Lower lobe of right lung (tissue), 2 donors: ENCODE measurements at places on chromosomes 4 and X. TPM values are rescaled to one million over a fixed set of nuclear protein-coding genes. Genes with fewer than 3 reads are reported as not detected.

TMPRSS11F gene
- total RNA-seq: not detected

FBXL5 gene
- 113 TPM for total RNA-seq

DNA sequence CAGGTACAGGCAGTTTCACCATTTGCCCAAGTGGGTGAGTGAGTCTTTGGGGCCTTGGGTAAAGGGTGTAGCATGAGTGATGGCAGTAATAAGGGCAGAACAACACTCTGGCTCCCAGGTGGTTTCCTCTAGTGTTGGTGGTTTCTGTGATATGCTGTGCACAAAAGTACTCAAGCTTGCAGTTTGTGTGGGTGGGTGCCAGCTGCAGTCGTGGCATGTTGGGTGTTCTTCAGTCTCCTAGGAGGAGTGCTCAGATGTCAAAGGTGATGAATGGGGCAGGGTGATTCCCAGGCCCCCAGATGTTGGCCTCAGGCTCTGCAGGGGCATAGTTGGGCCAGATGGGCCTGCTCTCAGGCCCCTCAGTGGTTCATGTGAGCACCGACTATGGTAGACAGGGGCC is 166.1 kb upstream of the KLF8 start:
- no peaks in the 10 kb centered on the region for H3K4me1 ChIP-seq
- no peak overlapping the region for H3K27ac ChIP-seq
- no peaks in the 10 kb centered on the region for H3K36me3 ChIP-seq

DNA sequence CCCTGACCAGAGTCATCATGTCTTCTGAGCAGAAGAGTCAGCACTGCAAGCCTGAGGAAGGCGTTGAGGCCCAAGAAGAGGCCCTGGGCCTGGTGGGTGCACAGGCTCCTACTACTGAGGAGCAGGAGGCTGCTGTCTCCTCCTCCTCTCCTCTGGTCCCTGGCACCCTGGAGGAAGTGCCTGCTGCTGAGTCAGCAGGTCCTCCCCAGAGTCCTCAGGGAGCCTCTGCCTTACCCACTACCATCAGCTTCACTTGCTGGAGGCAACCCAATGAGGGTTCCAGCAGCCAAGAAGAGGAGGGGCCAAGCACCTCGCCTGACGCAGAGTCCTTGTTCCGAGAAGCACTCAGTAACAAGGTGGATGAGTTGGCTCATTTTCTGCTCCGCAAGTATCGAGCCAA is 11.0 kb downstream of the MAGEA4 start:
- no peak overlapping the region for H3K4me3 ChIP-seq
- no peaks in the 10 kb centered on the region for H3K36me3 ChIP-seq
- H3K27me3 ChIP-seq: no peaks in the 10 kb centered on the region
- DNase-seq: no peak

GPR82 gene
- total RNA-seq: 0.65 TPM

BEX1 gene
- total RNA-seq: 1.2 TPM

DNA sequence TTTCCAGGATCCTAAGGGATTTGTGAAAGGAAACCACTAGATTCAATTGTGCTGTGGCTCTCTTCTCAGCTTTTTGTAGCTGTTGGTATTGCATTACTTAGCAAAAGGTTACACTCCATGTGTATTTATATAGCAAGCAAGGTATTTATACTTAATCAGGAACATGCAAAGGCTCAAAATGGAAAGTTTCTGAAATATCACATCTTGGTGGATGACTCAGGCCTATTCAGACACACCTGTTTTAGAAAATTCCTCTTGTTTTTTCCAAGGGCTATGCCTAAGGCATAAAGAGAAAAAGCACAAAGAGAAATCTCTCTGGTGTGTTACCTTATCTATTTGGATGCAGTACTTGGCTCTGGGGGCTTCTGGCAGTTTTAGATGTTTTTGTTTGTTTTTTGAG is 144.4 kb upstream of the GALNT7 start:
- no peak overlapping the region for H3K27ac ChIP-seq
- no peaks in the 10 kb centered on the region for H3K27me3 ChIP-seq
- H3K36me3 ChIP-seq: no peaks in the 10 kb centered on the region

DNA sequence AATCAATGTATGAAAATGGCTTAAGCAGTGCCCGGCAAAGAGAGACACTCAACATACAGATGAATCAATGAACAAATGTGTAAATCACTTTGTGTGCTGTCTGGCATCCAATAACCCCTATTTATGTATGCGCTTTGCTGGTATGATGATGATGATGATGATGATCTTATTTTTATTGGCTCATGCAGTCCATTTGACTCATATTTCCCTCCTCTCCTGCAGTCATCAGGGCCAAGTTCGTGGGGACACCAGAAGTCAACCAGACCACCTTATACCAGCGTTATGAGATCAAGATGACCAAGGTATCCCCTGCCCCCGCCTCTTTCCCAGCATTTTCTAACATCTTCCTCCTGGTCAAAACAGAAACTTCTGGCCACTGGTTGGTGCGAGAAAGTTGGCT is 2.5 kb downstream of the TIMP1 start:
- peaks cover 8% of the 10 kb centered on the region for H3K4me1 ChIP-seq
- DNase-seq: no peak
- no peaks in the 10 kb centered on the region for H3K36me3 ChIP-seq
- no peaks in the 10 kb centered on the region for H3K27me3 ChIP-seq

TSC22D3 gene
- total RNA-seq: 350 TPM

DNA sequence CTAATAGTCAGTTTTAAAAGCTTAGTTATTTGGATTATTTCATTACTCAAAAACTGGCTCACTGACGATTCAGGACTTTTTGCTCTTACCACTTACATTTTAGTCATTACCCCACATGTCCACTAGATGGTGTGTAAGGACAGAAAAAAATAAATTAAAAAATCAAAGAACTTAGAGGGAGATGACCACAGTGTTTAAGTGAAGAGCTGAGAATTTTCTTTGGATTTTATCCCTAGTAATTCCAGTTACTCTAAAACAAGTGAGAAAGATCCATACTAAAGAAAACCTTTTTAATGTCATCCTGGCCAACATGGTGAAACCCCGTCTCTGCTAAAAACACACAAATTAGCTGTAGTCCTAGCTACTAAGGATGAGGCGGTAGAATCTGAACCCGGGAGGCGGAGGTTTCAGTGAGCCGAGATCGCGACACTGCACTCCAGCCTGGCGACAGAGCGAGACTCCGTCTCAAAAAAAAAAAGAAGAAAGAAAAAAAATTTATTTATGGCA is 26.4 kb upstream of the TMPRSS11B start:
- H3K36me3 ChIP-seq: no peaks in the 10 kb centered on the region
- H3K27me3 ChIP-seq: peaks cover 6% of the 10 kb centered on the region
- no peak overlapping the region for H3K4me3 ChIP-seq

GLRA3 gene
- not detected for total RNA-seq

DNA sequence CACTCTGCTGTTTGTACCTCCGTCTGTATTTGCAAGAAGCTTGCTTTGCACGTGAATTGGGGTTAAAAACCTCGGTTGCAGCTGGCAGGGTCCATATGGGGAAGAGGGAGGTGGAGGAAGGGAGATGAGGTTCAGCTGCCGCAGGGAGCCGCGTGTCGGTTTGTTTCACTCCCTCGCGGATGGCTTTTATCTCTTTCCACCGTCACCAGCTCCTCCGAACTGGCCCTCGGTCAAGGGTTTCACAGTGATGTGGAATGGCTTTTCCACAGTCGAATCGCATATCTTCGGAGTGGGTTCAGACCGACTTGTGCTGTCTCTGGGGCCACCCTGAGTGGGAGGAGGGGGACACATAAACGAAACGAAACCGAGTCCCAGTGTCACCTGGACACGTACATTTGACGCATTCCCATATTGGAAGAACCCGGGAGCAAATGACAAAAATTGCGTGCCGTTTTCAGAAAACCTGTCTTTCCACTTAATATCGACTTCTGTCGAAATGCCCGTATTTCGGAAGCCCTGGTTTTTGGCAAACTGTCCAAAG is 929 bp downstream of the ZBTB33 start:
- peak overlapping the region; percentile 69 for H3K4me3 ChIP-seq
- peaks cover 25% of the 10 kb centered on the region for H3K36me3 ChIP-seq
- H3K27ac ChIP-seq: peak overlapping the region; percentile 90
- H3K4me1 ChIP-seq: no peaks in the 10 kb centered on the region

GRCh38 chr4:146311238-146311970 is 97.1 kb downstream of the REELD1 start:
- no peaks in the 10 kb centered on the region for H3K4me1 ChIP-seq
- DNase-seq: no peak
- no peak overlapping the region for H3K4me3 ChIP-seq
- H3K36me3 ChIP-seq: no peaks in the 10 kb centered on the region

ATP1B4 gene
- total RNA-seq: not detected

GRCh38 chr4:11232015-11232414 is 196.7 kb downstream of the HS3ST1 start:
- H3K27ac ChIP-seq: no peak overlapping the region
- no peaks in the 10 kb centered on the region for H3K27me3 ChIP-seq
- DNase-seq: no peak
- H3K36me3 ChIP-seq: no peaks in the 10 kb centered on the region

NEIL3 gene
- 1.1 TPM for total RNA-seq

DNA sequence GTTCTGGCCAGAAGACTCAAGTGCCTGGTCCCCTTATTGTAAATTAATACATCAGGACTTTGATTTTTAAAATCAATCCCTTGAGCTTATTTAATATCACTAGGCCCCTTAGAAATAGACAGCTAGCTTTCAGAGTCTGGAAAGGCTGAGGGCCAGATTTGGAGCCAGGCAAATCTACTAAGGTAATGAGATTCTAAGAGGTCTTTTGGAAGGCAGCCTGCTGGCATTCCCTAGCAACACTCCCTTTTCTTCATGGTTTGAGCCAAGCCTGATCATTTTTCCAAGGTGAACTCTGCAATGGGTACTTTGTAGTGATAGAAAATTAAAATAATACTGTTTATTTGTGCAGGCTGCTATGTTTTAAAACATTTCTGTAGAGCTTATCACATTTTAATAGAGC is 378.5 kb downstream of the FAT4 start:
- H3K4me1 ChIP-seq: no peaks in the 10 kb centered on the region
- H3K4me3 ChIP-seq: no peak overlapping the region
- H3K36me3 ChIP-seq: no peaks in the 10 kb centered on the region

TLR8 gene
- 35.4 TPM for total RNA-seq

COL4A5 gene
- 26.0 TPM for total RNA-seq

- H3K27me3 ChIP-seq: peaks cover 12% of the 10 kb centered on the region
- peak overlapping the region; percentile 65 for H3K4me3 ChIP-seq
- no peak overlapping the region for H3K27ac ChIP-seq
- DNase-seq: peak; percentile 67
These were observed 761 bp downstream of the FGFRL1 start for GRCh38 chr4:1012034-1012739.

DNA sequence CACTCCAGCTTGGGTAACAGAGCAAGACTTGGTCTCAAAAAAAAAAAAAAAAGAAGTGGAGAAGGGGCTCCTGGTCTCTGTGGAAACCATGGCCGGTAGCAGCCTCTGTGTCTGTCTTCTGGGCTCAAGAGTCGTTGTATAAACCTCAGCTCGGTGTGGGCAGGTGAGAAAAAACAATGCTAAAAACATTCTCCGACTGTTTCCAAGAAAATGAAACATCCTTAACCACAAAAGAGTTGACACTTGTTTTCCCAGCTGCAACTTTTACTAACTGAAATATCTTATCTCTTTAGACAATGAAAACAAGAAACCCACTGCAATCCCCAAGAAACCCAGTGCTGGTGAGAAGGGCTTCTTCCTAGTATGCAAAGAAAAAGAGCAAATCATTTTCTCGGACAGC is 26.2 kb downstream of the CD99 start:
- H3K4me1 ChIP-seq: no peaks in the 10 kb centered on the region
- DNase-seq: no peak
- no peaks in the 10 kb centered on the region for H3K27me3 ChIP-seq
- no peak overlapping the region for H3K4me3 ChIP-seq

DNA sequence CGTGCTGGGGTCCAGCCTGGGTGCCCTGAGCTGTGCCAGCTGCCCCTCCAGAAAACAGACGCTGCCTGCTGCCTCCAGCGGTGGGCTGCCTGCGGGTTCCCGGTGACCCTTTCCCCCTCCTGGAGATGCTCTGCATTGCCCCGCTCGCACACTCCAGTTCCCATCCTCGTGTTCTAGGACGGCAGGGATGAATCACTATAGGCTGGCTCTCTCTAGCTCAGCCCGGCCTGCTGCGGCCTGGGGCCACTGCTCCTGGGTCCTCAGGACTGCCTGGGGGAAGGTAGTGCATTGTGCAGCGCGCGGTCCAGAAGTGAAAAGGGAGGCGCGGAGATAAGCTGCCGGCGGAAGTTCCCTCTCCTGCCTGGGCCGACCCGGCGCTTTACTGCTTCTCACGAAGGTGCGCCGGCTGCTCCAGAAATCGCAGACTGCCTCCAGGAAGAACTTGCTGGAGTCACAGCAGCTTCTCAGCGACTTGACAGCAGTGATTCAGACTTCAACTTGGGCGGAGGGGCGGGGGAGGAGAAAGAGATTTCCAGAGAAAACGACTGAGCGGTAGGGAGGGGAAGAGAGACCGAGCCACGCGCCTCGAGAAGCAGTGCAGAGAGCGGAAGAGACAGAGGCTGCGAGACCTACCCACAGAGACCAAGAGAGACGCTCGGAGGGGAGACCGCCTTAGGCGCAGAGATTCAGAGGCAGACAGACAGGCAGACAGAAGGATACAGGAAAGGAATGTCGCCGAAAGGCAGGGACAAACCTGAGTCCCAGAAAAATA is 6.7 kb upstream of the MSX1 start:
- H3K27me3 ChIP-seq: peaks cover 94% of the 10 kb centered on the region
- H3K36me3 ChIP-seq: no peaks in the 10 kb centered on the region
- H3K27ac ChIP-seq: no peak overlapping the region
- peak overlapping the region; percentile 44 for H3K4me3 ChIP-seq
- peaks cover 31% of the 10 kb centered on the region for H3K4me1 ChIP-seq

DNA sequence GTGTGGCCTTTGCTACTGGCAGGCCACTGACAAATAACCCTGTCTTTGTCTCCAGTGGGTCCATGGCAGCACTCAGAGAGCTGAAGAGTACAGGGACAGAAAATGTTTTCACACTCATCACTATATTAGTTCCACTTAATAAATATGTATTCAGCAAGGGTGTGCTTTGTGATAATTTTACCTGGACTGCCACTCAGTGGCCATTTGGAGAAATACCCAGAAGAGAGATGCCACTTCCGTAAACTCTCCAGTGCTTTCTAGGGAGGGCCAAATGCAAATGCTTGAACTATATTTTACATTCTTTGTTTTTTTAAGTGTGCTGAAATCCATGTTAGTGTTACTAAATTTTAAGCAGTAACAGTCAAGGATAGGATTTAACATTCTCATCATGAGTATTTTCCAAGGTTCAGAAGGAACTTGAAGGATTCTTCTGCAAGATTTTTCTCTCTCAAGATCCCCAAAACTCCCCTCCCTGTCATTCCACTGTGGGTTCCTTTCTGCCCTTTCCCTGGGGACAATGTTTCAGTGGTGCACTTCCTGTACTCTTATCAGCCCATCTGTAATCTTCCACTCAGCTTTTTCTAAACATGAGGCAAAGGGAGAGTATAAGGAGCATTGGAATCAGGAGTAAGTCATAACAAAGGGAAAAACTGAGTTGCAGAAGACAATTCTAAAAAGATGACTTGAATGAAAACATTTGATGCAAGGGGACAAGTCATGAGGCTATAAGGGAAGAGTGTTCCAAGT is 46.0 kb downstream of the TFDP3 start:
- no peaks in the 10 kb centered on the region for H3K36me3 ChIP-seq
- no peak overlapping the region for H3K4me3 ChIP-seq
- DNase-seq: no peak
- H3K27me3 ChIP-seq: no peaks in the 10 kb centered on the region

STK26 gene
- total RNA-seq: 10.6 TPM

- no peak overlapping the region for H3K4me3 ChIP-seq
- H3K27me3 ChIP-seq: no peaks in the 10 kb centered on the region
- no peak overlapping the region for H3K27ac ChIP-seq
These were observed 129.1 kb upstream of the STIM2 start for GRCh38 chr4:26731351-26732035.

GRCh38 chr4:183350317-183351071 is 28.3 kb upstream of the CLDN24 start:
- no peak for DNase-seq
- H3K4me3 ChIP-seq: no peak overlapping the region
- no peaks in the 10 kb centered on the region for H3K4me1 ChIP-seq
